HEK293T (cell line): ENCODE measurements at places on chromosomes 1 and 21.

DNA sequence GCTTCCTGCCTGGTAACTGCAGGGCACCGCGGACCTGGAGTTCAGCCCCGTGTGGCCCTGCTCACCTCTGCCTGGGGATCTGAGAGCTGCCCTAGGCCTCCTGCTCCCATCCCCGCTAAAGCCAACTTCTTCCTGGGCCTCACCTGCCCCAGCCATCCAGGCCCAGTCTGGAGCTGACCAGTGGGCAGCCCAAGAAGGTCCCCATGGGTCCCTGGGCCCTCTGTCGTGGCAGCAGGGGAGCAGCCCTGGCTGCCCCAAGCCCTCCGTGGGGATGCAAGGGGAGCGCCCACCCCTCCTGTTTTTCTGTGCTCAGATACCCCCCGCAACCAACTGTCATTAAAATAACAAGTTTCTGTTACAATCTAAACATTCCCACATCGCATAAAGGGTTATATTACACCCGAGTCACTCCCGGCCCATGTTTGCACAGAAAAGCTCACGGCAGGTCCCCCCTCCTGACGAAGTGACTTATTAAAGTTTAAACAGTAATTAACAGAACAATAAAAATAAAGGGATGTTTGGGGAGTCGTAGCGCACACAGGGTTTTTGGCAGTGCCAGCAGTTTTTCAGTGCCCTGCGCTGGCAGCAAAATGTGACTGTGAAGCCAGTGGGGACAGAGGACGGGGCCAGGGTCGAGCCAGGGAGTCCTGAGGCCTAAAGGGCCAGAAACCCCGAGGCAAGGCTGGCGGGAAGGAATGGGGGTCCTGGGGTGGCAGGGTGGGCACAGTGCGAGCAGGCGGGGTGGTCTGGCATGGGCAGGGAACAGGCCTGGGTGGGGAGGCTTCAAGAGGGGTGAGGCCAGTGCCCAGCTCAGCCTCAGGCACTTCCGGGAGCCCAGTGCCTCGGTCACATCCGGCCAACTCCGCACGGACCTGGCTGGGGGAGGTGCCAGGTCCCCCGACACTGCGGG lies 121.5 kb downstream of the CASZ1 start:
- DNase-seq: no peak

DNA sequence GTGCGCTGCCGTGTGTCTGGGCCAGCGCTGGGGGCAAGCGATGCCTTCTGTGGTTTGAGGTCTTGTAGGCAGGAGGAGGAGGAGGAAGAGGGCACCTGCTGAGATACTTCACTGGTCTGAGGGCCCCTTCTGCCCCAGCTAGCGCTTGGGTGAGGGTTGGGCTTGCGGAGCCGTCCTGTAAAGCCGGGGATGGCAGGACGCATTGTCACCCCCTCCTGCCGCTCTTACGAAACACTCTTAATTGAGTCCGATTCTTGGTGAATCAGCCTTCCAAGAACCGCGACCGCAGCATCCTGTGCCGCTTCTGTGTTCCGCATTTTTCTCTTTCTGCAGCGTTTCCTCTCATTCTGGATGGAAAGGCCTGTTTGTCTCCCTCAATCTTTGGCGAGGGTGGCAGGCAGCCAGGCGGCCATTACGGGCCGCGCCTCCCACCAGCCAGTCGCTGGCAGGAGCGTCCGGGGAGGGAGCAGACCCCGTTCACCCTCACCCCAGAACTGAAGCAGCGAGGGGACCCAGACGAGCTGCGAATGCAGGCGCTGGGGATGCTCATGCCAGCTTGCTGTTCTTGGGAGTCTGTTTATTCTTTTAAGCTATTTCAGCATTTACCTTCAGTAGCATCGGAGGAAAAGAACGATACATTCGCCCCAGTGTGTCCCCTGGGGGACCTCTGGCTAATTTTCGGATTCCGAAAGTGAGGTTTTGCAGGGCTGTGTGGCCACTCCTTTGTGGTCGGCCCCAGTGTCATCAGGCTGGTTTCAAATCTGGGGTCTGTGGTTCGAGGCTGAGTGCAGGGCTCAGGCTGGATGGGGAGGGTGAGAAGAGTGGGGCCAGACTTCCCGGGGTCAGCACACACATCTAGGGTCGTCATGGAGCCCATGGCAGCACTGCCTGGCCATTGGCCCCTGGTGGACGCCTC lies 62.7 kb downstream of the SKI start:
- DNase-seq: no peak

GRCh38 chr1:166133276-166133841 lies 33.4 kb downstream of the FAM78B start:
- DNase-seq: no peak

- DNase-seq: no peak
Observed at GRCh38 chr1:11643782-11644181, 10.4 kb downstream of the FBXO2 start.

DNA sequence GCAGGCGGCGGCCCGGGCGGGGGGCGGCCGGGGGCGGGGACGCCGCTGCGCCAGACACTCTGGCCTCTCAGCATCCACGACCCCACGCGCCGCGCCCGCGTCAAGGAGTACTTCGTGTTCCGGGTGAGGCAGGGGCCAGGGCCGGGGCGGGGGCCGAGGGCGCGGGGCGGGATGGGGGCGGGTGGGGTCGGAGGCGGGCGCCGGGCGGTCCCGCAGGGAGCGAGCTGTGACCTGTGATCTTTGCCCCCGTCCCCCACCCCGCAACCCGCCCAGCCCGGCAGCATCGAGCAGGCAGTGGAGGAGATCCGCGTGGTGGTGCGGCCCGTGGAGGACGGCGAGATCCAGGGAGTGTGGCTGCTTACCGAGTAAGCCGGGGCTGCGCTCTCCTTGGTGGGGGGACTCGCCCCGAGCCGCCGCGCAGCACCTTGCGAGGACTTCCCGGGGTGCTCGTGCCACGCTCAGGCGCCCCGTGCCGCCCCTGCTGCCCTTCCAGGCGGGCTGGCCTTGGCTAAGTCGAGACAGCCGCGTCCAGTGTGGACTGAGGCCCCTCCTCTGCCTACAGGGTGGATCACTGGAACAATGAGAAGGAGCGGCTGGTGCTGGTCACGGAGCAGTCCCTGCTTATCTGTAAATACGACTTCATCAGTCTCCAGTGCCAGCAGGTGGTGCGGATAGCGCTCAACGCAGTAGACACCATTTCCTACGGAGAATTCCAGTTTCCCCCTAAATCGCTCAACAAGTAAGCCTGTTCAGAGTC lies 514 bp downstream of the TPRG1L start:
- peak; percentile 52 for DNase-seq

- DNase-seq: no peak
Observed at GRCh38 chr1:70042090-70042731, 163.2 kb downstream of the LRRC40 start.

GRCh38 chr1:153796786-153797659 lies 21.8 kb downstream of the SLC27A3 start:
- peak; percentile 90 for DNase-seq
